ENCODE measurements at places on chromosomes 12 and 14.

- no peak overlapping the region for H3K4me3 ChIP-seq
- H3K4me1 ChIP-seq: peaks cover 9% of the 10 kb centered on the region
- H3K27ac ChIP-seq: no peak overlapping the region
- H3K27me3 ChIP-seq: no peaks in the 10 kb centered on the region
Measured at GRCh38 chr12:71782017-71782416, 27.4 kb downstream of the RAB21 start.

DNA sequence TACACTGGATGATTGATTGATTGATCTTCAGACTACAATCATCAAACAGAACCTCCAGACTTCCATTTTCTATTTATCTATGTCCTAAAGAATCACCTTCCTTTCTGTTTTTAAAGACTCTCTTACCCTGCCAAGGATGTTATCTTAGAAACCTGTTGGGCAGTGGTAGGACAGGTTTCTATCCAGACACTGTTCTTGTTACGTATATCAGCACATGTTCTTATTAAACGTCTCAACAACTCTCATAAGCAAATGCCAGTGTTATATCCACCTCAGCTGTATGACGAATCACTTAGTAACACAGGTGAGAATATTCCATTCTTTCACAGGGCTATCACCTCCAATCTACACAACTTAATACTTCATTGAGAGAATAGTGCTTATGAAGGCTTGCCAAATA, 40.2 kb upstream of the RPL10L start:
- no peaks in the 10 kb centered on the region for H3K36me3 ChIP-seq
- H3K27me3 ChIP-seq: no peaks in the 10 kb centered on the region
- H3K4me3 ChIP-seq: no peak overlapping the region

GRCh38 chr12:19643635-19644034, 204.3 kb downstream of the AEBP2 start:
- H3K36me3 ChIP-seq: no peaks in the 10 kb centered on the region
- H3K4me1 ChIP-seq: no peaks in the 10 kb centered on the region
- H3K27ac ChIP-seq: no peak overlapping the region
- H3K4me3 ChIP-seq: no peak overlapping the region
- H3K27me3 ChIP-seq: no peaks in the 10 kb centered on the region
- DNase-seq: no peak

GRCh38 chr12:67302162-67302561, 33.0 kb downstream of the CAND1 start:
- peaks cover 2% of the 10 kb centered on the region for H3K4me1 ChIP-seq
- H3K36me3 ChIP-seq: peaks cover 61% of the 10 kb centered on the region
- H3K4me3 ChIP-seq: no peak overlapping the region
- no peak for DNase-seq
- H3K27ac ChIP-seq: no peak overlapping the region
- H3K27me3 ChIP-seq: no peaks in the 10 kb centered on the region

DNA sequence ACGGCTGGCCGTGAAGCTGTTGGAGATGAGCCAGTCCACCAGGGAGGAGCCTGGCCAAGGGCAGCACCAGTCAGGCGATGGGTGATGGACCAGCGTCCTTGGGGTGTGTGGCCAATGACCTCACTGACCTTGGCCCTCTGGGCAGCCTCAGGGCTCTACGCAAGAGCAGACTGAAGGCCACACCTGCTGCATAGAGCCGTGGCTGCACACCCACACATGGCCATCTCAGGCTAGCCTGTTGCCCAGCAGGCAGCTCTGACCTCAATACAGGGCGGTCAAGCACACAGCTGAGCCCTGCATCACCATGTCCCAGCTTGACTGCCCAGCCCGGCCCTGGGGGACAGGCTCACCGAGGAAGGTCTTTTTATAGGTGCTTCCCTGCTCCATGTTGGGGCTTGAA, 19.2 kb downstream of the PLEK2 start:
- DNase-seq: no peak
- no peak overlapping the region for H3K4me3 ChIP-seq

DNA sequence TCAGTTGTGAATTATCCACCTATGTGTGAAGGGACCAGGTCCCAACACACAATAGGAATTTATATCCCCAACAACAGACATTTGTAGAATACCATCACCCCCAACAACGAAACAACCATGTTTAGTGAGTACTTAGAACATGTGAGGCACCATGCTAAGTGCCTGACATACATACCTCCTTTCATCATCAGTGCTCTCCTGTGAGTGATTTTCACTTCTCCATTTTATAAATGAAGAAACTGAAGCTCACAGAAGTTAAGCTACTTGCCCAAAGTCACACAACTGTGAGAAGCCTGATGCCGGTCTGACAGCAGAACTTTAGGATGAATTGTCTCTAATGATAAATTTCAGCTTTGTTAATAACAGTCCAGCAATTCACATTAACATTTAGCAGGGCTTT, 35.4 kb downstream of the SPTB start:
- no peak for DNase-seq
- H3K27ac ChIP-seq: no peak overlapping the region
- peaks cover 49% of the 10 kb centered on the region for H3K27me3 ChIP-seq
- H3K4me1 ChIP-seq: peaks cover 5% of the 10 kb centered on the region
- no peak overlapping the region for H3K4me3 ChIP-seq

GRCh38 chr14:50736932-50737419, 68.9 kb upstream of the SAV1 start:
- DNase-seq: peak; percentile 63
- peak overlapping the region; percentile 66 for H3K27ac ChIP-seq
- H3K36me3 ChIP-seq: peaks cover 58% of the 10 kb centered on the region
- H3K4me1 ChIP-seq: peaks cover 28% of the 10 kb centered on the region
- H3K4me3 ChIP-seq: no peak overlapping the region

GRCh38 chr14:104530646-104531045, 48.9 kb upstream of the C14orf180 start:
- H3K4me3 ChIP-seq: no peak overlapping the region
- no peaks in the 10 kb centered on the region for H3K4me1 ChIP-seq
- H3K27ac ChIP-seq: no peak overlapping the region
- no peaks in the 10 kb centered on the region for H3K27me3 ChIP-seq
- no peaks in the 10 kb centered on the region for H3K36me3 ChIP-seq

DNA sequence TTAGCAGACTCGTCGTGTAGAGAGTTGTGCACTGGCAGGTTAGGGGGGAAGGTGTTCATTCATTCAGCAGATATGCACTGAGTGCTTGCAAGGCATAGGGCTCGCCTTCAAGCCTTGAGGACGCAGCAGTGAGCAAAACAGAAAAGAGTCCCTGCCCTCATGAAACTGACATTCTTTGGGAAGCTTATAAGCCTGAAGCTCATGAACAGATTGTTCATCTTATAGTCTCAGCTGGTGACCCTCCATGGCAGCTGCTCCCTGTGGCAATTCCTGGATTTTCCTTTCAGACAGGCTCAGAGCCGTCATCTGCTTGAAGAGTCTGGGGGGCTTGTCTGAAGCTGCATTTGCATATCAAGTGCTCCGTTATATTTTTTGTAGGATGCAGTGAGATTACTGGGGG, 148.4 kb downstream of the PRKCH start:
- H3K4me1 ChIP-seq: peaks cover 56% of the 10 kb centered on the region
- DNase-seq: no peak
- no peak overlapping the region for H3K4me3 ChIP-seq
- H3K27ac ChIP-seq: no peak overlapping the region

GRCh38 chr12:68293347-68293746, 38.8 kb downstream of the MDM1 start:
- peaks cover 25% of the 10 kb centered on the region for H3K4me1 ChIP-seq
- peaks cover 17% of the 10 kb centered on the region for H3K27me3 ChIP-seq
- no peak for DNase-seq
- H3K27ac ChIP-seq: no peak overlapping the region
- H3K36me3 ChIP-seq: peaks cover 21% of the 10 kb centered on the region

DNA sequence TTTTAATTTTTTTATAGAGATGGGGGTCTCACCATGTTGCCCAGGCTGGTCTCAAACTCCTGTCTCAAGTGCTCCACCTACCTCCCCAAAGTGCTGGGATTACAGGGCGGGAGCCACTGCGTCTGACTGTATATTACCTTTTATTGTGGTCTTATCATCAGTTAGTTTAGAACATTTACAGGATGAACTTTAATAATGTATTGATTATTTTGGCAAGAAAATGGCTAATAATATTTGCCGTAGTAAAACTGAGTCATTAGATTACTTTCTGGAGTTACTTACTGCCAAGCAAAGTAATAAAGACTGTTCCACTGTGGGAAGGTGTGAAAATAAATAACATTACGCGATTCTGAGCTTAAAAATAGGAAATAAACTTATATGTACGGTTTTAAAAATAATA, 21.9 kb upstream of the KDM2B start:
- H3K36me3 ChIP-seq: no peaks in the 10 kb centered on the region
- no peak overlapping the region for H3K4me3 ChIP-seq
- peaks cover 7% of the 10 kb centered on the region for H3K4me1 ChIP-seq
- H3K27me3 ChIP-seq: no peaks in the 10 kb centered on the region

DNA sequence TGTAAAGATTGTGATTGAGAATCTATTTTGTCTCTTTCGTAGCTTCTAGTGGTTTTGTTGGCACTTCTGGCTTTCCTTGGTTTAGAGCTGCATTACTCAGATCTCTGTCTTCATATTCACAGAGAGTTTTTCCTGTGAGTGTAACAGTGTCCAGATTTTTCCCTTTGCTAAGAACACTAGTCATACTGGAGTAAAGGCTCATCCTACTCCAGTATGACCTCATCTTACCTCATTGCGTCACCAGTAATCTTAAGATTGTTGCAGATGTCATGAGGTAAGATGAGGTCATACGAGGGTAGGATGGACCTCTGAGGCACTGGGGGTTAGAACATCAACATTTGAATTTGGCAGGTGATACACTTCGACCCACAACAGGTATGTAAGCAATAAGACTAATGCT, 461.2 kb downstream of the FLRT2 start:
- no peaks in the 10 kb centered on the region for H3K27me3 ChIP-seq
- no peaks in the 10 kb centered on the region for H3K4me1 ChIP-seq
- H3K4me3 ChIP-seq: no peak overlapping the region
- H3K27ac ChIP-seq: no peak overlapping the region

DNA sequence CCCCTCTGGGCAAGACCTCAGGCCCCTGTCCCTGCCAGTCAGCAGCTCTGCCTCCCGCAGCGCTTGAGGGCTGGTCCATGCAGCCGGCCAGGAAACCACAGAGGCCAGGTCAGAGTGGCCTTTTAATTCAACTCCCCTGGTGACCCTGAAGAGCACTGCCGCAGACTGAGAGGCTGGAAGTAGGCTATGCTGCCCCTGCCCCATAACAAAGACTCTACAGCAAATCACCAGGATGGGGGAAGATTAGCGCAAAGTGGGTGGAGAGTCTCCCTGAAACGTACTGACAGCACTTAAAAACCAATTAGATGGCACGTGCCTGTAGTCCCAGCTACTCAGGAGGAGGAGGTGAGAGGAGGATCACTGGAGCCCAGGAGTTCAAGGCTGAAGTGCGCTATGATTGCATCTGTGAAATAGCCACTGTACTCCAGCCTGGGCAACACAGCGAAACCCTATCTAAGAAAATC, 70.5 kb downstream of the ITPK1 start:
- H3K4me1 ChIP-seq: peaks cover 10% of the 10 kb centered on the region
- H3K4me3 ChIP-seq: no peak overlapping the region
- H3K36me3 ChIP-seq: no peaks in the 10 kb centered on the region
- H3K27me3 ChIP-seq: no peaks in the 10 kb centered on the region
- no peak overlapping the region for H3K27ac ChIP-seq

DNA sequence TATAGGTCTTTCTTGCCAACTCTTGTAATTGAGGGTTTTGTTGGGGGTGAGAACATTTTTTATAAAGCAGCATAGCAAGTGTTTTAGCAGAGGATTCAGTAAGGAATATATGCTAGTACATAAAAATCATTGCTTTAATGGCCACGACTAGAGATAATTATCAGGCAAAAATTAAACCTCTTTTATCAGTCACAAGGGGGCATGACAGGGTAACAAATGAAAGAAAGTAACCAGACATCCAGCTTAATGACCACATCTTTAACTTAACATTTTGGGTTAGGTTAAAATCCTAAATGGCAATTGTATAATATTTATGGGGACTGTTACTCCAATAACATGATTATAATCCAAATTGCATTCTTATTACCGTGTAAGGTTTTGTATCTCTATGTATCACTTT, 119.6 kb downstream of the LRRIQ1 start:
- H3K4me3 ChIP-seq: no peak overlapping the region
- no peak for DNase-seq
- H3K36me3 ChIP-seq: no peaks in the 10 kb centered on the region
- H3K4me1 ChIP-seq: no peaks in the 10 kb centered on the region

GRCh38 chr14:77657280-77657679, 40.8 kb upstream of the SPTLC2 start:
- DNase-seq: no peak
- H3K4me1 ChIP-seq: peaks cover 4% of the 10 kb centered on the region
- no peaks in the 10 kb centered on the region for H3K27me3 ChIP-seq
- no peak overlapping the region for H3K4me3 ChIP-seq
- no peaks in the 10 kb centered on the region for H3K36me3 ChIP-seq

- no peaks in the 10 kb centered on the region for H3K4me1 ChIP-seq
- H3K36me3 ChIP-seq: peaks cover 20% of the 10 kb centered on the region
- no peak overlapping the region for H3K27ac ChIP-seq
Measured at GRCh38 chr14:65027127-65027799, 40.6 kb downstream of the FNTB start.

DNA sequence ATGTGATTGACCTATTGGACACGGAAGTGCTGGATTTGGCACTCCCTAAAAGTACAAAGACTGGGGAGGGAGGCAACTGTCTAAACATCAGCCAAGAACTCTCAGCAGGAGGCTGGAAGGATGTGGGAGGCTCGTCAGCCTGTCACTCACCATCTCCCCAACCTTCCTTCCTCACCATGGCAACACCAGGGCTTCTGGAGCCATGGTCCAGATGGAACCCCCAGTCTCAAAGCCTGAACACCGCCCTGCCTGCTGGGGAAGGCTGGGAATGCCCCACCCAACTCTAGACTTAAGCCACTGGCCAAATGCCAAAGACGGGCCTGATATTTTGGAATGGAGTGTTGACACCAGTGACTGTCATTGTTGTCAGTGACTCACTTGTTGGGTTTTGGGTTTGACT, 55.3 kb downstream of the GALNT16 start:
- no peaks in the 10 kb centered on the region for H3K36me3 ChIP-seq
- DNase-seq: no peak
- H3K27ac ChIP-seq: no peak overlapping the region
- H3K4me3 ChIP-seq: no peak overlapping the region

GRCh38 chr14:67018720-67019119, 170.5 kb upstream of the GARIN2 start:
- H3K27ac ChIP-seq: no peak overlapping the region
- DNase-seq: no peak
- no peaks in the 10 kb centered on the region for H3K4me1 ChIP-seq
- H3K27me3 ChIP-seq: no peaks in the 10 kb centered on the region

GRCh38 chr12:52581481-52581880, 7.8 kb upstream of the KRT74 start:
- H3K36me3 ChIP-seq: no peaks in the 10 kb centered on the region
- no peak overlapping the region for H3K4me3 ChIP-seq

DNA sequence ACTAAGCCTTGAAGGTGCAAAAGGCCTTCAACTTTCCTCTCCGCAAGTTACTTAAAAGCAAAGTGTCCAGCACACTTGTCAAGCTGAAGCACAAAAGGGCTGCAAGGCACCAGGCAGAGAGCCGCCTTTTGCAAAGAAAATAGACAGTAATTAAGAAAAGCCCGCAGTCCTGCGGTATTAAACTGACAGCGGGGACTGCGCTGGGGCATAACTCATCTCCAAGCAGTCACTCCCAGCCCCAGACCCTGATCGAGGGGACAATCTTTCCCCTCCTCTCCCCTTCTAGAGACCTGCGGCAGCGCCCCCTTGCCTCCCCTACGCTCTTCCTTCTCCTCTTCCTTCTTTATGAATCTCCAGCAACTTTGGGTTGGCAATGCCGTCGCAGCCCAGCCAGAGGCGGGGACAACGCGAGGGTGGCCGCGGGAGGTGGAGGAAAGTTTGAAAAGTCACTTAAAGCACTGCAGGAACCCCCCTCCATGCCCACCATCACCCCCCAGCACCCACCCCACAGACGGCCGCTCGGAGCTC, 200.9 kb upstream of the CAND1 start:
- no peak overlapping the region for H3K27ac ChIP-seq
- H3K36me3 ChIP-seq: no peaks in the 10 kb centered on the region

All from T-helper 2 cell treated with Interferon-gamma antibody and Interleukin-4, amounts not matched to agents 5 μg/mL and 100 μg/mL, for 36 hours (primary cell).